ENCODE measurements at places on chromosomes 2 and 18.

- DNase-seq, result no peak
These were observed 23.6 kb upstream of the TMEFF2 start for GRCh38 chr2:192218377-192218776.

DNA sequence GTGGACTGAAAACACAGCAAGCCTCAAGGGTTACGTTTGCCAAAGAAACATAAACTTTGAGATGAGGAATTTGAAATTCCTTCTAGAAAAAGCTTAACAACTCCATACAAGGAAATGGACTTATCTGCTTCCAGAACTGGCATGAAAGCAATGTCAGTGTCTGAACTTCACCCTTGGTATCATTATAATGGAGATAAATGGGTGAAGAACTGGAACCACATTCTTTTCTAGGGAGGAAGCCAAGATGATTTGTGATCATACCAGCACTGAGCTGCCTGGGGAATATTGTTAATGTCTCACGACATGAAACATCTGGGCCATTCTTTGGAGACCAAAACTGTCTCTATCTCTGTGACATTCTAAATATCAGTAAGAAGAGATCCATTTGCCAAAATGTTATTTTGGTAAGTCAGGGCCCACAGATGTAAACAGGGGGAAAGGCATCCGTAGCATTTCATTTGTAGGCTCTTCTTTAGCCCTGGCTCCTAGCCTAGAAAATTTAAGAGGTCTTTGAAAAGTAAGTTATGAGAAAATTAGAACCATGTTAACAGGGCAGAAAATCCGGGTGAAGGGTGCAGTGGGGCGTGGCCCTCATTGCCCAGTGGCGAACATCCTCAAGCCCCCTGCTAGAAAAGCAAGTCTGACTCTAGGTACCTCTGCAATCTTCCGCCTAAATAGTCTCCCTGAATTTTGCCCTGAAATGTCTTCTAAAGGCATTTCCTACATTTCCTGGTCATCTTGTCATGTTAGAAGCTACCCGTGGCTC, 295.3 kb upstream of the EPAS1 start:
- peak; percentile 90 for DNase-seq

- no peak for DNase-seq
These were observed 18.4 kb downstream of the MXD1 start for GRCh38 chr2:69933254-69933828.

DNA sequence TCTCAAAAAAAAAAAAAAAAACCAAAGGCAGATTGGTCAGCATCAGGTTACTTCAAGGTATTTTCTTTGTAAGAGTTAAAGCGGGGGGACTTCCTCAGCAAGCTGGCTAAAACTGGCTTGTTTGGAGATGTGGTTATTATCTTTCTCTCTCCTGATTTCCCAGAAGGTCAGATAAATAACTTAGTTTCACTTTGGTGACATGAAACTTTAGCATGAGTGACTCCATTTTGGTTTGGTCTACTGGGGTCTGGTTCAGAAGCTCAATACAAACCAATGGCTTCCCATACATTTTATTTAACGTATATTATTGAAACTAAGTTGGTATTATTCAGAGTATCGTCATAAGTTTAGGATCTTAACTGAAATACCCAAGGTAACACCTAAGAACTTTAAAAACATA, 41.6 kb upstream of the AMMECR1L start:
- DNase-seq, result no peak

GRCh38 chr2:226079671-226080181, 680.2 kb downstream of the NYAP2 start:
- peak; percentile 88 for DNase-seq

- no peak for DNase-seq
These were observed 116.8 kb upstream of the FIGN start for GRCh38 chr2:163852616-163853015.
